ENCODE measurements at places on chromosomes 3 and 15.
A peak's percentile ranks its signal among the peaks of the same experiment; 100 is the strongest.

GRCh38 chr3:169387751-169388696 is 275.5 kb downstream of the MECOM start:
- no peak for DNase-seq

GRCh38 chr15:49521802-49522201 is 98.8 kb downstream of the FGF7 start:
- DNase-seq, result no peak

- DNase-seq, result no peak
These were observed 27.9 kb downstream of the KY start for GRCh38 chr3:134622806-134623365.

DNA sequence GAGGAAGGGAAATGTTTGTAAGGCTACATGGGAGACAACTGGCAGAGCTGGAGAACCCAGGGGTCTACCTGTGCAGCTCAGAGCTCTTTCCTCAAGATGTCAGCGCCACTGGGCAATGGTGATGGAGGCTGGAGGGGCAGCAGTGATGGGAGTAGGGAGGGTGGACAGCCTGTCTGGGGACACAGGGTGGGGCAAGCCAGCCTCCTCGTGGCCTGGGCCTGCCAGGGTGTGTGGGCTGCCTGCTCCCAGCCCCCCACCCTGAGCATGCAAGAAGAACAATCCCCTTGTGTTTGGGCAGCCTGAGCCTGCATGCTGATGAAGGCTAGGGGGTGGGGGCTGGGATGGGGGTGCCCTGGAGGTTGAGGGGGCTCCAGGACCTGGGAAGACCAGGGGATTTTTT is 1.2 kb downstream of the PCBP4 start:
- no peak for DNase-seq

DNA sequence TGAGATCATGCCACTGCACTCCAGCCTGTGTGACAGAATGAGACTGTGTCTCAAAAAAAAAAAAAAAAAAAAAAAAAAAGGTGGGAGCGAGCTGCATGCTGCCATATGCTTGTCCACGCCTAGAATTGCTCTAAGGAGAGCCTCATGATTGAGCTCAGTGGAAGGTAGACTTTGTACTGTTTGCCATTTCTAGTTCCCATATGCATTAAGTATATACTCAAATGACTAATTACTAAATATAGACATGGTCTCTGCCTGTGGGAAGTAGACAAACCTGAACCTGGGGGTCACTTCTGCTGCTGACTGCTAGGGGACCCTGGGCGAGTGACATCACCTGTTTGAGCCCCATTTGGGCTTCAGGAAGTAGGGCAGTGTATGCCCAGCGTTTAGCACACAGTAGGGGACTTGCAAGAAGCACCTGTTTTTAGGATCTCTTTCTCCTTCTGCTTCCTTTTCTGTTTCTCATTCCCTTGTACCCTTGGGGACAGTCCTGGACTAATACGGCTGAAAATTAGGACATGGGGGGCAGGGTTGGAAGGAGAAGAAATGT is 27.2 kb downstream of the PRKCD start:
- DNase-seq, result no peak

DNA sequence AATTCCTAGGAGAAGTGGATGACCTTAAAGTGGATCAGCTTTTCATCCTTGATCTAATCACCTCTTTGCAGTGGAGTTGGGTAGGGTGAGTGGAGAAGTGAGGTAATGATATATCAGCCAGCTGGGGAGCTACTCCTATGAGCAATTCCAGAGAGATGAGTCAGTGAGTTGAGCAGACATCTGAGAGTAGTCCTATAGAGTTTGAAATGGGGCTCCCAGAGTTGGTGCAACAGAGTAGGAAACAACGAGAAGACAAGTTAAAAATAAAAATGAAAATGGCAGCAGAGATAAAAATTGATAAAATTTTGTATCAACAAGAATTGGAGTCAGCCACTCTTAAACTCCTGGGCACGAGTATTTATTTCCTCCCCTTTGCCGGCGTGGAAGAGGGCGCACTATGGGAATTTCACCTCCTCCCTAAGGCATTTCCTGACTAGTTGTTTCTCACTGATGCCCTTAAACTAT is 150.8 kb upstream of the DPH6 start:
- DNase-seq, result no peak

- no peak for DNase-seq
These were observed 44.5 kb downstream of the TMEM44 start for GRCh38 chr3:194588741-194589140.

- DNase-seq, result no peak
These were observed 406.1 kb upstream of the ONECUT1 start for GRCh38 chr15:53196242-53196641.

GRCh38 chr3:113620091-113620490 is 76.4 kb downstream of the USF3 start:
- no peak for DNase-seq

GRCh38 chr15:57376696-57377477 is 582 bp downstream of the CGNL1 start:
- no peak for DNase-seq

- DNase-seq, result no peak
These were observed 837.6 kb upstream of the DPPA4 start for GRCh38 chr3:110174908-110175307.

DNA sequence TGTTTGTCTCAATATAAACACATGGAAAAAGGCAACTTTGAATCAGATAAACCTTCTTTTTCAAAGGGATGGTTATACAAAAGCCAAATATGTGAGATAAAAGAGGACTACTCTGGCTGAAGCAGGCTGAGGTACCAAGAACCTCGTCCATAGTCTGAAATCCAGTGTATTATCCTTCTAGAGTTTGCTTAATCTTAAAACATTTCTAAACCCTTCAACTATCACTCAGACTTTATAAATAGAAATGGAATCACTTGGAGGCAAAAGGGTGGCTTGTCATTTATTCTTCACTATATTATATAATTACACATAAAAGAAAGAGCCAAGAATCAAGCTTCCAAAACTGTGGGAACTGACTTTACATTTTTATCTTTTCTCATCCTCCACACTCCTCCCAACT is 303.6 kb downstream of the PLCL2 start:
- DNase-seq, result no peak

DNA sequence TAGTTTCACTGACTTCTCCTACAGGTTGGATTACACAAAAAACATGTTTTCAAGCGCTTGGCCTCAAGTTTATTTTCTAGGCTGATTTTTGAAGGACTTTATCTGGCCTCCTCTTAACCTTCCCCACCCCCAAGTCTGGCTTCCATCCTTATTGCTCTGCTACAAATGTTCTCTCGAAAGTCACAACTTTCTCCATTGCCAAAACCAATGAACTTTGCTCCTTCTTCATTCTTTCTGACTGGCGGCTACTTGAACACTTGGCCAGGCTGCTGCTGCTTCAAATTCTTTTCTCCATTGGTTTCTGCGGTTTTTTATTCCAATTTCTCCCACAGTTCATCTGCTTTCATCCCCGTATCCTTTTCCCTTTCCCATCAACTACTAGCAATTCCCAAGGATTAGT is 106.6 kb downstream of the TOP2B start:
- DNase-seq, result no peak

GRCh38 chr3:74423867-74424266 is 190.6 kb downstream of the CNTN3 start:
- no peak for DNase-seq

- DNase-seq, result peak; percentile 28
These were observed 54.1 kb downstream of the NFKBIZ start for GRCh38 chr3:101903451-101903871.

GRCh38 chr3:123031051-123031450 is 3.5 kb upstream of the SEMA5B start:
- no peak for DNase-seq

DNA sequence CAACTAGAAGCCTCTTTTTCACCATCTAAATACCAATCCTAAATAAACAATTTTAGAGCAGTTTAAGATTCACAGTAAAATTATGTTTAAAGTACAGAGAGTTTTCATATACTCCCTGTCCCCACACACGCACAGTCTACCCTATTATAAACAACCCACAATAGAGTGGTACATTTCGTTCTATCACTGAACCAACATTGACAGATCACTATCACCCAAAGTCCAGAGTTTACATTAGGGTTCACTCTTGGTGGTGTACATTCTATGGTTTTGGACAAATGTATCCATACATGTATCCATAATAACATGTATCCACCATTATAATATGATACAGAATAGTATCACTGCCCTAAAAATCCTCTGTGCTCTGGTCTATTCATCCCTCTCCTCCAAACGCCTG is 89.0 kb downstream of the MLH1 start:
- no peak for DNase-seq

DNA sequence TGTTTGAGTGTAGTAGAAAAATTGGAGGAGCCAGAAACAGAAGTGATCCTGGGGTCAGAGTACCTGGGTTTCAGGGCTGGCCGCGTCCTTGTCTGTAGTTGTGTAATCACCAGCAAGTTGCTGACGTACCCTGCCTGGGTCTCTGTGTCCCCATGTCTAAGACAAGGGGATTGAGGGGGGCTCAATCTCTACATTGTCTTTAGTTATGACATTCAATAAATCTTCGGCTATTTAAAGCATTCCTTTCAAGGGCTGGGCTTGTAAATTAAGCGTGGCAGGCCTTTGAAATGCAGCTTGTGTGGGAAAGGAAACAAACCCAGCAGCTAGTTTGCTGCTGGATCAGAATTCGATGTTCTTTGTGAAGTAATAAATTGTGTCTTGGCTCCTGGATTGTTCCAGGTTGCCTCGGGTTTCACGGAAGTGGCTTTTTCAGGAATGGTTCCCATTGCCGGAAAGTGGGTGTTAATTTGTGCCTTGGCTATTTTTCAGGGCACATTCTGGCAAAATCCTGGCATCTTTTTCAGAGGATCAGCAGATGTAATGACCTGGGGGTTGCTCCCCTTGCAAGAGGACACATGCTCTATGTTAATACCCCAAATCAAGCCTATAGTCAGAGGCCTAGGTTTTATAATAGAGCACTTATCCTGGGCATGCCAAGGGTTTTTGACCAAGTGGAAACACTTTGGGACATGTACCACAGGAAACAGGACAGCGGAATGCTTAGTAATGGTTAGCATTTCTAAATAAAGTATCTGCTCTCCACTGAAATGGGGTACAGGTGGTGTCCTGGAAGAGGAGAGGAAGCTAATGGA is 294.8 kb upstream of the NR2E3 start:
- DNase-seq, result no peak

DNA sequence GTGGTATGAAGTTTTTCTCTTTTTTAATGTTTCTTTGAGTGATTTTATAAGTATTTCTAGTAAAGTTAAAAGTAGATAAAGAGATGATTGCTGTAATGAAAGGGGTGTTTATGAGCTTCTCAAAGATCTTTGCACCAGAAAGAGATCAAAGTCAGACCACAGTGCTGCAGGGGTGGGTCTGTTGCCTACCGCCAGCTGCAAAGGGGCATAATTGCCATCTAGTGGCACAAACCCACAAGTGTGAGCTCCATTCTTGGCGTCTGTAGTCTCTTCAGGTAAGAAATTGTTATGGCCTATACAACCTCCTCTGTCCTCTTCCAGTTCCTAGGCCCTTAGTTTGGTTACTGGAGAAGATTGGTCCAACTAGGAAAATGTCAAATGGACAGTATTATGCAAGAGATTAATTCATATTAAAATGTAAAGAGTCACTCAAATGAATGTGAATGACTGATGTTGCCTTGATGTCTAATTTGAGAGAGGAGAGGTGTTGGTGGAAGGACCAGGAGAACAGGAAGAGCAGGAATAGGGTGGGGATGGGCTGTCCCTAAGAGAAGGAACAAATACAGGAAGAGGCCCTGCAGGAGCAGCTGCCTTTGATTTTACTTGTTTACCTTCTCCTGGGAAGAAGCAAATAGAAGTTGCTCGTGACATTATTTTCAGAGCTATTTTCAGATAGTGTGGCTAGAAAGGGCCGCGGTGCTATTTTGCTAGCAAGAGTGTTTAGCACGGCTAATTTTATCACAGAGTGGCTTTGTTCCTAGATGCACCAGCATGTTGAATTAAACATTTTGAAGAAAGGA is 53.0 kb upstream of the GSK3B start:
- DNase-seq, result no peak

- peak; percentile 52 for DNase-seq
These were observed 67.6 kb upstream of the HACD2 start for GRCh38 chr3:123652342-123652984.

DNA sequence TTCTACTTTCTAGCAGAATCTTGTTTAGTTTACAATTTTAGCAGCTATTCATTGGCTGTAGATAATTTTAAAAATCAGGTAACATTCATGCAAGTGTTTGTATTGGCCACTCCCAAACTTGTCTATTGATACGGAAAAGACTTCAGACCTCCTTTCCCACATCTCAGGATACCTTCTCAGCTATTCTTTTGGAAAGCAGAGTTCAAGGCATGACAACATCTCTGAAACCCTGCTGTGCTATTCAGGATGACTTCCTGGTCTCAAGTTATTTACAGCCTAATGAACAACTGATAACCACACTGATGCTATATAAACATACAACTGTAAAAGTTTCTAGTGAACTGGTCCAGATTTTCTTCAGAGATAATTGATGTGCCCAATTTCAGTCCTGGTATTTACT is 55.8 kb downstream of the DZIP3 start:
- no peak for DNase-seq

GRCh38 chr15:101237251-101237650 is 14.6 kb downstream of the CHSY1 start:
- no peak for DNase-seq

GRCh38 chr15:85362436-85363081 is 17.8 kb upstream of the AKAP13 start:
- no peak for DNase-seq

GRCh38 chr3:39434574-39434973 is 28.1 kb downstream of the RPSA start:
- no peak for DNase-seq

GRCh38 chr3:191263850-191264249 is 64.8 kb downstream of the OSTN start:
- no peak for DNase-seq

- DNase-seq, result no peak
These were observed 26.5 kb downstream of the SPINK8 start for GRCh38 chr3:48306860-48307530.

DNA sequence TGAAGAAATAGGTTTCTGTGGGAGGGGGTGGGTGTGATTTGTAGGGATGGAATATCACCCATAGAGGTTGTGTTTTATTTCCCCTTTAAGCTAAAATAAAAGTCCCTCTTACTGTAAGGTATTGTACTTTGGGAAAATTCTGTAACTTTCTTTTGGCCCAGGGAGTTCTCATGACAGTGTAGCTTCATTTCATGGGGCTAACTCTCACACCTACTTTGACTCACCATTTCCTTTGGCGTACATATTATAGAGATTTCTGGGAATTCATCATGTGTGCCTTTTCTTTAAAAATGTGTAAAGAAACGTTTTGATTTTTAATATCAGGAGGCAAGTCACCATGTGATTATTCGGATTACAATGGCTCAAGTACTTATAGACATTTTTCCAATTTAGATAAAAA is 477.7 kb upstream of the CFAP20DC start:
- no peak for DNase-seq

DNA sequence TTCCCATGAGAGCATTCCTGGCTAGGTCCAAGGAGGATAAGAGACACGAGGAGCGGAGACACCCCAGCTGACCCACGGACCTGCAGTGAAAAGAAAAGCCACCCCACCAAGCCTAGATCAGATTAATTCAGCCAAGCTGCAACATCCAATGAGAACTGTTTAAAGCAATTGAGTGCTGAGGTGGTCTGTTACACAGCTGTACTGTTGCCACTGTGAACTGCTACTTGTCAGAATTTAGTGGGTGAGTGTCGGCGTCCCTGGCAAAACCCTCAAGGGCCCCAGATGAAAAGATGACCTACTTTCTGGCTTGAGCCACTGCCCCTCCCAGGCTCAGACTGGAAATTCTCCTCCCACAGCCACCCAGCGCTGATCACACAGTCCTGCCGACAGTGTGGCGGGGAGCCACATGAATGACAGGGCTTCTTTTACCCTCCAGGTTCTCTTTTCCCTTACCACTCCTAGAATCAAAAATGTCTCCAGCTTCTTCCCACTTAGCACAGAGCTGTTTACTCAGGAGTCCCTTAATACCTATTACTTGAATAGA is 26.4 kb upstream of the KBTBD12 start:
- no peak for DNase-seq
